ENCODE measurements at places on chromosomes 5 and 9. TPM values are rescaled to one million over a fixed set of nuclear protein-coding genes. Genes with fewer than 3 reads are reported as not detected.

Gene TPPP
- not detected for total RNA-seq

Gene CCNO
- not detected for total RNA-seq

Gene DMGDH
- not detected for total RNA-seq

Gene CARD6
- 6.3 TPM for total RNA-seq

Gene BTNL9
- total RNA-seq, result not detected

Gene CDKN2B
- 9.2 TPM for total RNA-seq

Gene DAB2
- not detected for total RNA-seq

Gene TXNDC8
- total RNA-seq, result not detected

Gene CER1
- total RNA-seq, result not detected

Gene PCDHA4
- not detected for total RNA-seq

Gene IFNB1
- not detected for total RNA-seq
